ENCODE measurements at places on chromosomes 12 and 14.

GRCh38 chr14:71403656-71404055 is 496.4 kb downstream of the PCNX1 start:
- DNase-seq, result no peak

DNA sequence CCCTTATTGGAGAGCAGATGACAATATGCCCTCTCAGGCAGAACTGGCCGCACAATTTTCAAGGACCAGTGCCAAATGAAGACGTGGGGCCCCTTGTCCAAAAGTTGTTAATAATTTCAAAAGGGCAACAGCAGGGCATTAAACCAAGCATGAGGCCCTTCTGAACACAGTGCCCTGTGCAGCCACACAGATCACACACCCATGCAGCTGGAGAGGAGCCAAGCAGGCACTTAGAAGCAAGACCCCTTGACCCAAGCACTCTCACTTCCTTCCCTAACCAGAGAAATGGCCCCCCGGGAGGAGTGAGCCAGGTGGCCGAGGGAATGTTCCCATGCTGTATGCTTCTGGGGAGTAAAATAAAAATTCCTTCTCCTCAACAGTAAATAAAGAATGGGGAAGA is 114.0 kb upstream of the TMPO start:
- no peak for DNase-seq

DNA sequence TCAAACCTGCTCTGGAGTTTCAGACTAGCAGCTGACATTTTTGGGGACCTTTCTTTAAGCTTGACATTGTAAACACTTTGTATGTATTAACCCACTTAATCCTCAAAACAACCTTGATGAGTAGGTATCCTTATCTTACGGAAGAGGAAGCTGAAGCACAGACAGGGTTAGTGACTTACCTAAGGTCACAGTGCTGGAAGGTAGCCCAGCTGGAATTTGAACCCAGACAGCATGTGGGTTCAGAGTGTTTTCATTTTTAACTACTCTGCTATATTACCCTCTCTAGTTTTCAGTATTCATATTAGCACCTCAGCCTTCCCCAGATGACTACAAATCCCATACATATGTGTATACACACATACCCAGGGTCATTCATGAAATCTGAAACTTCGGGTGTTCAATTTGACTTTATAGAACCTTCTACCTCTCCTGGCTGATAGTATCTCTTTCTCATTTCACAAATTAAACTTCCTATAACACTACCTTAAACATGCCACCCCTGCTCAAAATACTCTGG is 13.9 kb downstream of the LPCAT3 start:
- no peak for DNase-seq

- no peak for DNase-seq
Measured at GRCh38 chr12:50016501-50017475, 8.5 kb downstream of the RACGAP1 start.

DNA sequence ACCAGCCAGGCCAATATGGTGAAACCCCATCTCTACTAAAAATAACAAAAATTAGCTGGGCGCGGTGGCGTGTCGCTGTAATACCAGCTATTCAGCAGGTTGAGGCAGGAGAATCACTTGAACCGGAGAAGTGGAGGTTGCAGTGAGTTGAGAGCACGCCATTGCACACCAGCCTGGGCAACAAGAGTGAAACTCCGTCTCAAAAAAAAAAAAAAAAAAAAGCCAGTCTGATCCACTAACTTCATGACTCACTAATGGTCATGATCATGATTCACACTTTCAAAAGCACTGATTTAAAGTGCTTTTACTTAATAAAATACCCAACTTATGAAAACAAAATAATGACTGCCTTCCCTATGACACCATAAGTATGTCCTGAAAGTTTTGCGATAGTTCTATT is 38.4 kb upstream of the CPM start:
- DNase-seq, result no peak

DNA sequence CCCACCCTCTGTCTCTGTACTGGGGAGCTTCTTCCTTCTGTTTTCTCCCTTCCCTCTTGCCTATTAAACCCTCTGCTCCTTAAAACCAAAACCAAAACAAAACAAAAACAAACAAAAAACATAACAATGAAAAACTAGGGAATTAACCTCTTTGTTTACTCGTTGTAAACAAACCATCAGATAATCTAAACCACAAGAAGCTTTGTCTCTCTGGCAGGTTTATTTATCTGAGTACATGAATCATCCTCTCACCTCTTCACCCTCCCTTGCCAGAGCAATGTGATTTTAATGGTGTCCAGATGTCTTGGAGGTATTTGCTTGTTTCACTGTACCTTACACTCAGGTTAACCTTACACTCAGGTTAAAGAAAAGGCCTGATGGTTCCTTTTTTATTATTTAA is 66.1 kb downstream of the DYRK2 start:
- DNase-seq, result no peak

DNA sequence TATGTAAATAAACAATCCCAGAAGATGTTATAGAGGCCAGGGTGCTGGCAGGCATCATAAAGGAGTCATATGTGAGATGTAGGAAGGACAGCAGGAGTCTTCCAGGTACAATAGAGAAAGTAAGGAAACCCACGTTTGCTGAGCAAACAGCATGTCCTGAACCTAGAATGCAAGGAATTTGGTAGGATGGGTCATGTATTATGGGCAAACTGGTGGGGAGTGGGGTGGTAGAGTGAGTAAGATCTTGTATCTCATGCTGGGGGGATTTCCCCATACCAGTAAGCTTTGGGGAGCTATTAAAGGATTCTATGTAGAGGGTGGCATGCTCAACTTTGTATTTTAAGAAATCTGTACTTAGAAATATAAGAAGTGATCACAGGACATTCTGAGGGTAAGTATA is 41.0 kb downstream of the CDKL1 start:
- DNase-seq, result no peak

- no peak for DNase-seq
Measured at GRCh38 chr12:182381-182892, 31.5 kb downstream of the SLC6A12 start.

DNA sequence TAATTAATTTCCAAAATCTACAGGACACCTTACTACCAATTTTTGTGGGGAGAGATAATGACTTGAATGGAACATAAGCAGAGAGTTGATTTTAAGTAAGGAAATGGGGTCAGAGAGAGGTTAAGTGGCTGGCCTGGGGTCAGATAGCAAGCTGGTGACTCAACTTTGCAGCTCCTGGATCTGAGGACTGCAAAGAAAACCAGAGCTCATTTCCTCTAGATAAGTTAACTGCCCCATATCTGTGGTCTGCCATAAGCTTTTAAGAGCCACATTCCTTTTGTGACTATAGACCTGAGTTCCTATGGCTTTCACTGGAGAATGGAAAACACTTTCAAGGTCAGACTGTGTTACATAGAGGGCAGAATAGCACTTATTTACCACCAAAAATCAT is 201.2 kb upstream of the PRICKLE1 start:
- DNase-seq, result no peak

DNA sequence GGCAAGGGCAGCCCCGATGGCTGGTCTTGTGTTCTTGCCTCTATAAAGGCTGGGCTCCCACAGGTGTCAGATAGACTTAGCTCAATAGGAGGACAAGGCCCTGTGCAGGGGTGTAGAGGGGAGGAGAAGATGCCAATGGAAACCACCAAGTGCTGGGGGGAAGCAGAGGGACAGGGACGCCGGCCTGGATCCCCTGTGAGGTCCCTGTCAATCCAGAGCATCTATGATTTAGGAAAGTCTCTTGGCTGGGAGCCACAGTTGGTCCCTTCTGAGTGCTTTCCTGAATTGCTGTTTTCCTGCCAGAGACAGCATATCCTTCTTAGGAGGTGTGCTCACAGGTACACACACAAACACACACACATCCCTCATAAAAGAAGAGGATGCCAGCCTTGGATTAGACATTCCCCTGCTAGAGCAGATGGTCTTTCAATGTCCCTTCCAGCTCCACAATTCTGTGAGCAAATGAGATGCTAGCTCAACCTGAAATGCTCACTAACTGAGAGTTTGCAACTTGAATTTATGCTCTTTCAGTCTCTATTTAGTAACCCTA is 62.7 kb downstream of the TTC7B start:
- no peak for DNase-seq

GRCh38 chr14:75298187-75298965 is 19.7 kb downstream of the FOS start:
- DNase-seq, result no peak

Measured in stimulated activated CD4-positive, alpha-beta T cell treated with anti-CD3 and anti-CD28 coated beads, Interleukin-1b, Interleukin-23, amount 100 ng/mL, for 1 hour (primary cell).